ENCODE measurements at places on chromosomes 1 and 21. TPM values are rescaled to one million over a fixed set of nuclear protein-coding genes. Genes with fewer than 3 reads are reported as not detected.

RAD54L gene
- 0.26 TPM for total RNA-seq

NFASC gene
- total RNA-seq, result 0.53 TPM

AADACL3 gene
- total RNA-seq, result not detected

ACOT11 gene
- total RNA-seq, result 6.0 TPM

C1orf210 gene
- 3.4 TPM for total RNA-seq

IL12RB2 gene
- total RNA-seq, result 0.53 TPM

ANGPTL7 gene
- total RNA-seq, result not detected

SLC5A9 gene
- not detected for total RNA-seq

MAP10 gene
- 0.38 TPM for total RNA-seq

KDF1 gene
- 14.7 TPM for total RNA-seq

KMO gene
- total RNA-seq, result not detected

AMY2B gene
- 3.9 TPM for total RNA-seq

KIF14 gene
- total RNA-seq, result 0.79 TPM

C8A gene
- total RNA-seq, result not detected

LDLRAD1 gene
- total RNA-seq, result 0.26 TPM

GLIS1 gene
- under 0.01 TPM for total RNA-seq

DNAJC28 gene
- total RNA-seq, result 1.3 TPM

FAM72D gene
- 0.13 TPM for total RNA-seq

TEX50 gene
- not detected for total RNA-seq

FAM89A gene
- 10.8 TPM for total RNA-seq

FBXO2 gene
- total RNA-seq, result 49.5 TPM

HSF2BP gene
- 5.8 TPM for total RNA-seq

SMPDL3B gene
- 2.7 TPM for total RNA-seq

SIM2 gene
- 0.26 TPM for total RNA-seq

CLCA1 gene
- 0.26 TPM for total RNA-seq

HPCAL4 gene
- under 0.01 TPM for total RNA-seq

RHCE gene
- 2.0 TPM for total RNA-seq

All from bronchial epithelial cell (primary cell).